Cortex of kidney (tissue), 1 donor: ENCODE measurements at places on chromosomes 16 and 17.

DNA sequence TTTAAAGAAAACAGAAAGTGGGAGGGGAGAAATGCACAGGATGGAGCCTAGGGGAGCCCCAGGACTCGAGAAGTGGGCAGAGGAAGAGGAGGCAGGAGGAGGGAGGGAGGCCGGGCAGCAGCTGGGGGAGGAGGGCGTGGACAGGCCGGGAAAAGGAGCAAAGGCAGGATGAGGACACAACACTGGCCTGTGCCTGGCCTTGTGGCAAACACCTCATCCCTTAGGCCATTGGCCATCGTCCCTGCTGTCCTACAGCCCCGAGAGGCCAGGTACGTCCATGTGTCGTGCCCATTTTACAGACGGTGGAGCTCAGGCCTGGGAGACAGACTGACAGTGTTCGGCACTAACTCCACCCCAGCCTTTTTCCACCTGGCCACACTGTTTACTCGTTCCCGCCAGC, 15.9 kb downstream of the JPH3 start:
- DNase-seq, result no peak

DNA sequence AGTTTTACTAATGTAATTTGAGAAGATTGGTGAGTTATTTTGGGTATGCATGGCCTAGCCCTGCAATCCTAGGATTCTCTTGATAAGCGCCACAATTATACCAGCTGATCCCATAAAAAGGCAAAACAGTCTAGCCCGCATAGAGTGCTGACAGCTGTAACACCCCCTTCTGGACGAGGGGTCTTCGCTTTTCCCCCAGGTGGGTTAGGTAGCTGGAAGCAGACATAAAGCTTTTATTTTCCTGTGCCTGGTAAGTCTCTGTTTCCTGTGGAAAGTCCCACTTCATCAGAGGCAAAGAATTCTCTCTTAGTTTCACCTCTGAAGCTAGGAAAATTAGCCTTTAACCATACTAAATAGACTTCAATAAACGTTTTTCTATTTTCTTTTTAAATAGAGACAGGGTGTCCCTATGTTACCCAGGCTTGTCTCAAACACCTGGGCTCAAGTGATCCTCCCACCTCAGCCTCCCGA, 108.3 kb downstream of the YPEL2 start:
- no peak for DNase-seq

GRCh38 chr16:85232369-85233142, 120.3 kb upstream of the CIBAR2 start:
- no peak for DNase-seq

DNA sequence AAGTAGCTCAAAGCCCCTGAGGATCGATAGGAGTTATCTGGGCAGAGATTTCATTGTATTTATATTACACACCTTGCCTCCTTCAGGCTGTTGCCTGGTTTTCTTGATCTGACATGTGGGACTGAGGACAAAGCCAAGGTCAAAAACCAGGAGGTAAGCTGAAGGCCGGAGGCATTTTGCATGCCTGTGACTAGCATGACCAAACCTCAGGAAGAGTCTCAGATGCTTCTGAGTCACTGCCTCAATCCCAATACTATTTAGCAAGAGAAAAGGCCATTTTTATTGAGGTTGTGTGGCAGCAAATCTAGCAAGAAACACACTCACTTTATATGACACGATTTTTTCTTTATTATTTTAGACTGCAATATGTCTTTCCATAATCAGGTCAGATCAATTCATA, 968.1 kb downstream of the CDH11 start:
- DNase-seq, result no peak

GRCh38 chr17:66966704-66967418, 2.4 kb downstream of the CACNG4 start:
- DNase-seq, result no peak

- peak; percentile 86 for DNase-seq
These were observed at the start of gene PHF23 for GRCh38 chr17:7239091-7240027. Gene PHF23 (minus strand): TSS chr17:7239457. CDS start chr17:7239279, 178 bp downstream.

GRCh38 chr16:13553453-13553985, 366.4 kb upstream of the ERCC4 start:
- no peak for DNase-seq

DNA sequence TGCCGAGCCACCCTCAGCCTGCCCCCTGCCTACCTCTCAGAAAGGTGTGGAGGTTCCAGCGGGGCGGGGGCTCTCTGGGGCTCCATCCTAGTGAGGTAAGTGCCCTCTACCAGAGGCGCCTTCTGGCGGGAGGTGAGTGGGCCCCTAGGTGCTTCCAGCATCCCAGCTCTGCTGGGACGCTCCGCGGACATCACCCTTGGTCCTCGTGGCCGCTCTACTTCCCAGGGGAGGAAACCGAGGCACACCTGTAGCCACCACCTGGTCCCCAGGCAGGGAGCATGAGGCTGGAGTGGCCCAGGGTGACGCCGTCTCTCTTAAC, 1.4 kb downstream of the MCRIP2 start:
- no peak for DNase-seq

- DNase-seq, result no peak
These were observed 10.6 kb upstream of the GFOD2 start for GRCh38 chr16:67729636-67730248.

DNA sequence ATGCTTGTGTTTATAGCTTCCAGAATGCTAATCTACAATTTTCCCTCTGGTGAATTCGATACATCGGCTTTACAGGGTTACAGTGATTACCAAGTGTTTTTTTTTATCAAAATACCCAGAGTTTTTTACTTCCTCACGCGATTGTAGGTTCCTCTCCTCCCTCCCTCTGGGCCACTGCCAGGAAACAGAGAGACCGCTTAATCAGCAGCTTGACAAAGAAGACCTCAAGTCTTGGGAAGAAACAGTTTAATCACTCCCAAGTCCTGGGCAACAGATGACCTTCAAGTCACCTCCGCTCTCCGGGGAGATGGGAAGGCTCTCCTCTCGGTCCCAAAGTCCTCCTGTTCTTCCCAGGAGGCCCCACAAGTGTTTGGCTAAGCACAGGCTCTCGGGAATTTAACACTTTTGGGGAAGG, 23.5 kb downstream of the SMTNL2 start:
- no peak for DNase-seq

- DNase-seq, result no peak
These were observed 32.3 kb downstream of the BRCA1 start for GRCh38 chr17:43092901-43093300.

DNA sequence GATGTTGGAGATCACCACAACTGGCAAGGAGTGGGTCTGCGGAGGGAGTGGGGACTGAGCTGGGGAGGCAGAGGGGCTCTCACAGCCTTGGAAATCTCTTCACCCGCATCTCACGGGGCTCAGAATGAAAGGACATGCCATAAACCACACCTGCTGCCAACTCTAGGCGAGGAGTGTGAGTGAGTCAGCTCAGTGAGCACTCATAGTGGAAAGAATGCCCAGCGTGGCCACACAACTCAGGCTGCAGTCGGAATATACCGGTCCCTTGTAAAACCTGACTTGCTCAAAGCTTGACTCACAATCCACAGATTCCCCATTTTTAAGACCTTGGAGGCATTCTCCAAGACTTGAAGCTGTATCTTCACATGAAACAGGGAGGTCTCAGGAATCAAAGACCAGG, 36.7 kb downstream of the STAT5A start:
- DNase-seq, result no peak

- no peak for DNase-seq
These were observed 169.0 kb upstream of the ZFHX3 start for GRCh38 chr16:73216932-73217331.

DNA sequence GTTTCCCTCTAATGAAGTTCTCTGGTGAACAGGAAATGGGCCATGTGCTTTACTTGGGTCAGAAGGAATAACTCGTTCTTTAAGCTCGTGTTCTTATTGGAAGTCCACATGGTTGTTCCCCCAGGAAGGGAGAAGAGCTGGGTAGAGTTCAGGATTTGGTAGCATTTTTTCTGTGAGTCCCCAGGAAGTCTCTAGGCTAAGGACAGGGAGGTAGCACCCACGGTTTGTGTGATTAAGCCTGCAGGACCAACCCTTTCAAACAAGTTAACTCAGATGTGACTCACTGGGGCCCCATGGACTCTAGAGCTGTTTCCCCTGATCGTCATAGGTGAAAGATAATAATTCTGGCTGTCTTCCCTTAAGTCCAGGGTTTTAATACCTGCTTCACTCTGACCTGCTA, 16.4 kb downstream of the SAP30BP start:
- DNase-seq, result no peak
